Left renal cortex interstitium (tissue), 4 donors: ENCODE measurements at places on chromosomes 6 and 20. TPM values are rescaled to one million over a fixed set of nuclear protein-coding genes. Genes with fewer than 3 reads are reported as not detected.

DNA sequence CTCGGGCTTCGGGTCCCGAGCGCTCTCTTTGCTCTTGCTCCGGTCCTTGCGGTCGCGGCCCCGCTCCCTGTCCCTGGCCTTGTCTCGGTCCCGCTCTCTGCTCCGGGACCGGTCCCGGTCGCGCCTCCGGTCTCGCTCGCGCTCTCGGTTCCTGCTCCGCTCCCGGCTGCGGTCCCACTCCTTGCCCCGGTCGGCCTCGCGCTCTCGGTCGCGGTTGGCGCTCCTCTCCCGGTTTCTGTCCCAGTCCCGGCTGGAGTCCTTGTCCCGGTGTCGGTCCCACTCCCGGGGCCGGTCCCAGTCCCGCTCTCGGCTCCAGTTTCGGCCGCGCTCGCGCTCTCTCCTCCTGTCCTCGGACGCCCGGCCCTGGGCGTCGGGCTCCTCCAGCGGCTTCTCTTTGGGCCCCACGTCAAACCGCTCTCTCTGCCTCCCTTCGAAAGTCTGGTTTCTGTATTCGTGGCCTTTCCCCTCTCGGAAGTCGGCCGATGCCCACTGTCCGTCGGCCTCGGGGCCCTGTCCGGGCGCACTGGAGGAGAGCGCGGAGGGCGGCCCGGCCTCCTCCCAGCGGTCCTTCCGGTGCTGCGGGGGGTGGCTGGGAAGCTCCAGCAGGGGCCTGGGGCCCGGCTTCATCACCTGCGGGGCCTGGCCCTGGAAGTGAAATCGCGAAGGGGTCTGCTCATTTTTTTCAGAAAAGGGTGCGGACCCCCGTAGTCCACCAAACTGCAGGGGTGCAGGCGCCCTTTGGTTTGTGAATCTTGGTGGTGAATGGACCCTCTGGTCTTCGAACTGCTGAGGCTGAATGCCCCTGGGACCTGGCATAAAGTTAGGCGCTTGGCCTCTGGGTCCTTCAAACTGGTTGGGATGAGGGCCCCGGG, 17.9 kb upstream of the TCFL5 start:
- no peak for DNase-seq

DNA sequence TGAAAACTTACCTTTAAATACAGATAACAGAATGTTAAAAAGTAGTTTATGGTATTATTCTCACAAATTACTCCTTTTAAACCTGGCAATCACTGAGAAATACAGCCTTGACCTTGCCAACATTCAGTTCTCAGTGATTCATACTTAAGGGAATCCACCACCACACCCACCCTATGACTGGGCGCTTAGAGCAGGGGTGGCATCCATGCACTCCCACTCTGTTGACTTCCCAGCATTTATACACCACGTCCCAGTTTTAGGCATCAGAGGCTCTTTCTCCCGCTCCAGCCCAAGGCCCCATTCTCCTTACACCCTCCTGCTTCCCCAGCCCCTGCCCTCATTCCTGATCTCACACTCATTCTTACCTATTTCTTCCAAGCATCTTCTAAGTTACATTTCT, 16.3 kb downstream of the TRAF3IP2 start:
- no peak for DNase-seq

The MAD2L1BP gene
- polyA plus RNA-seq: 27.0 TPM

The PKIB gene
- 1.1 TPM for polyA plus RNA-seq

GRCh38 chr20:52612046-52612632, 360.0 kb upstream of the TSHZ2 start:
- no peak for DNase-seq

DNA sequence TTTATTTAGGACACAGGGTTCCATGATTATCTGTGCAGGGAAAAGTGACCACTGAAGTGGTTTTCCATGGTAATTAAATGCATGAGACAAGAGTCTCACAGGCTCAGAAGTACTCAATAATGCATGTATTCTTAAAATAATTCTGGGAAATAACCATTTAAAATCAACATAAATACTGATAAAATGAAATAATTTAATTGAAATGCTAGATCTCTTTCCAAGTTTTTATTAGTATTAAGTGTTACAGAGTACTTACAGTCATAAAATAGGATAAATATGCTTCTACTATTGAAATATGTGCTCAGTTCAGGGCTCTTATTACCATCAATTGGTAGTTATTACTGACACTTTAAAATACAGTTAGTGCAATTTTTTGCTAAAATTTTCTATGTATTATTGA, 916.0 kb upstream of the GJE1 start:
- DNase-seq: no peak

DNA sequence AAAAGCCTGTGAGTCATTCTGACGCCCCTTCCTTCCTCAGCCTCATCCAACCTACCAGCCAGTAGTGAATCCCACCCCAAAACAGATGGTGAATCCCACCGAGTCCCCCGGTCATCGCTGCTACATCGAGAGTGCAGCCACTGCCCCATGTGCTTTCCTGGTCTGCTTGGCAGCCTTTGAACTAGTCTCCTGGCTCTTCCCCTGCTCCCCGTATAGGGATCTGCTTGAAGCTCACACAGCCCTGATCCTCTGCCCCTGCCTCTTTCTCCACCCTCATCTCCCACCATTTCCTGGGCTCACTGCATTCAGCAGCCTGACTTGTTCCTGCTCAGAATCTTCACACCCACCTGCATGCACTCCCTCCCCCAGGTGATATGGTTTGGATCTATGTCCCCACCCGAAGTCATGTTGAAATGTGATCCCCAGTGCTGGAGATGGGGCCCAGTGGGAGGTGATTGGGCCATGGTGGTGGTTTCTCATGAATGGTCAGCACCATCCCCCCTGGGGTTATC, 14.6 kb downstream of the SYNJ2 start:
- no peak for DNase-seq

The TRDN gene
- polyA plus RNA-seq: 3.7 TPM

The ARMH2 gene
- polyA plus RNA-seq: not detected

The ATP6V1G2 gene
- polyA plus RNA-seq: 6.4 TPM

- no peak for DNase-seq
Observed at GRCh38 chr20:16392346-16392745, 180.9 kb downstream of the KIF16B start.

- no peak for DNase-seq
Observed at GRCh38 chr20:34043025-34043424, 49.3 kb downstream of the RALY start.

DNA sequence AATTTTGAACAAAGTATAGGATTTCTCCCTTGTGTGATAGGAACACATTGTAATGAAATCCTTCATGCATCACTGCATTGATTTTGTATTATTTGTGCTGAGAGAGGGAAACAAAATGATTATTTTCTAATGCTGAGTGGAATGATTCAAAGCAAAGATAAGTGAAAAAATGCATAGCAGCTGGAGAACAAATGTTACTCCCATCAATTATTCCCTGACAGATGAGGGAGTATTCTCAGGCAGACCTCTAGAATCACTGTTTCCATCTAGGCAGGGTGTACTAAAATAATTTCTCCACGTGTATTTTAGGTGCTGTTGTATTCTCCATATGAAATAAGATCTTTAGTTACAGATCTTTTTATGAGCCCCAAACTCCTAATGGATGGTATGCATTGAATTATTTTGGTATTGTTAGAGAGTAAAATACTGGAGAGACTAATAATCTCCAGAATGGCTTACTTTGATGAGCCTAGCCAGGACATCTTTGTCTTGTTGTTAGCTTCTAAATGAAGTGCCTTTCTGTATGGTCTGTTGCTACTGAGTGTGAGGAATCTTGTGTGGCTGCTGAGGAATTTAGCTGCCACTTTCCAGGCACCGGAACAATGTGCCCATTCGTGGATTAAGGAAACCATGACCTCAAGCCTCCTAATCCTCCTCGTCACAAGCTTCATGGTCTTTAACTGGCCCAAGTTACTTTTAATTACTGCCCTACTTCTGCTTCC, 39.6 kb downstream of the RNF217 start:
- DNase-seq: no peak

GRCh38 chr6:159884720-159885119, 6.1 kb upstream of the MAS1 start:
- no peak for DNase-seq

DNA sequence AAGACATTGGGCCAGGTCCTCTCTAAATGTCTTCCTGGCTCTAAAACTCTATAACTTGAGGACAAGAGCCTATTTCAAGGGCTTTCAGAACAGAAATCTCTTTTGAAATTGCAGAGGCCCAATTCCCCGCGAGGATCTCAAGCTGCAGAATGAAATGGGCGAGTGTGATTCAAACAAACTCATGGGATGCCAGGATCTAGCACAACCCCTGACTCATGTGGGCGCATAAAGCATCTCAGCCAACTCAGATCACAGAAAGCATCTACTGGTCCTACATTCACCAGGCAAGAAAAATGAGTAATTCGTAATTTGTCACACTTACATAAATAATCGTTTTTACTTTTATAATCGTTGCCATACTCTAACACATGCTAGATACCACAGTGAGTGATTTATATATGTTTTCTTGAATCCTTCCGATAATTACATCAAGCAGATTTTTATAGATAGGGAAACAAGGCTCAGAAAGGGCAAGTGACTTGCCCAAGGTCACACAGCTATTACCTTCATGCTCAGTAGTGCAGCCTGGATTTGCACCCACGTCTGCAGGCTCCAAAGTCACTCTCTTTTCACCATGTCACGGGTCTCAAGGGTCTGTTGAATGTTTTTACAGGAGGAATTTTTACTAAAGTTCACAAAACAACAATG, 26.2 kb downstream of the FOXF2 start:
- DNase-seq: no peak

DNA sequence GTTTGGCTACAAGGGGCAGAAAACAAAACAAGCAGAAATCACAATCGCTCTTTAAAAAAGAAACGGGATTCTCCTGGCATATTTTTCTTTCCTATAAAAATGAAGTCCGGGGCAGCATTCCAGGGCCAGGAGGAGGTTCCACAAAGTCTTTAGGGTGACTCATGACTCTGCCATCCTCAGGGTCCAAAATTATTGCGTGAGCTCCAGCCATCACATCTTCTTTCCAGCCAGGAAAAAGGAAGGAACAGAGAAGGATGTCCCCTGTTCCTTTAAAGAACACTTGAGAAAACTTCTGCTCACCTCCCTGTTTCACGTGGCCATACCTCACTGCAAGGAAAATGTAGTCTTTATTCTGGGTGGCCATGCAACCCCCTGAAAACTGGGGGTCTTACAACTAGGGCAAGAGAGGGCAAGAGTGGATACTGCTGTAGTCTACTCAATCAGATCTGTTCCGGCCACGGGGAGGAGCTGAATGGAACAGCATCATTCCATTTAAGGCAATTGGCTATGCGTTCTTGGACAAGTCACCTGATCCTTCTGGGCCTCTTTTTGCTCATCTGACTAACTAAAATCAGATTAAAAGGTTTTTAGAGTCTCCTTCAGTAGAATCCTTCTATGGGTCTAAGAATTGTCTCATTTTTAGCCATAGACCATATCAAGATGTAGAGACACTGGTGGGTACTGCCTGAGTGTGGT, 49.4 kb downstream of the CTCFL start:
- no peak for DNase-seq

GRCh38 chr6:136773473-136773796, 18.8 kb downstream of the MAP3K5 start:
- DNase-seq: no peak

The ZBP1 gene
- 0.22 TPM for polyA plus RNA-seq

- DNase-seq: no peak
Observed at GRCh38 chr6:119312875-119313338, 36.7 kb downstream of the MAN1A1 start.

The TMEM200A gene
- polyA plus RNA-seq: 23.6 TPM

- DNase-seq: no peak
Observed at GRCh38 chr6:66599541-66599940, 892.5 kb upstream of the EYS start.

GRCh38 chr6:14270142-14270893, 152.7 kb downstream of the CD83 start:
- no peak for DNase-seq

The DDO gene
- 0.32 TPM for polyA plus RNA-seq

The PSORS1C1 gene
- not detected for polyA plus RNA-seq

GRCh38 chr6:45072016-45072415, 256.1 kb upstream of the RUNX2 start:
- DNase-seq: no peak

The RNF217 gene
- polyA plus RNA-seq: 19.8 TPM

- DNase-seq: no peak
Observed at GRCh38 chr20:43963872-43964791, 49.5 kb downstream of the TOX2 start.

DNA sequence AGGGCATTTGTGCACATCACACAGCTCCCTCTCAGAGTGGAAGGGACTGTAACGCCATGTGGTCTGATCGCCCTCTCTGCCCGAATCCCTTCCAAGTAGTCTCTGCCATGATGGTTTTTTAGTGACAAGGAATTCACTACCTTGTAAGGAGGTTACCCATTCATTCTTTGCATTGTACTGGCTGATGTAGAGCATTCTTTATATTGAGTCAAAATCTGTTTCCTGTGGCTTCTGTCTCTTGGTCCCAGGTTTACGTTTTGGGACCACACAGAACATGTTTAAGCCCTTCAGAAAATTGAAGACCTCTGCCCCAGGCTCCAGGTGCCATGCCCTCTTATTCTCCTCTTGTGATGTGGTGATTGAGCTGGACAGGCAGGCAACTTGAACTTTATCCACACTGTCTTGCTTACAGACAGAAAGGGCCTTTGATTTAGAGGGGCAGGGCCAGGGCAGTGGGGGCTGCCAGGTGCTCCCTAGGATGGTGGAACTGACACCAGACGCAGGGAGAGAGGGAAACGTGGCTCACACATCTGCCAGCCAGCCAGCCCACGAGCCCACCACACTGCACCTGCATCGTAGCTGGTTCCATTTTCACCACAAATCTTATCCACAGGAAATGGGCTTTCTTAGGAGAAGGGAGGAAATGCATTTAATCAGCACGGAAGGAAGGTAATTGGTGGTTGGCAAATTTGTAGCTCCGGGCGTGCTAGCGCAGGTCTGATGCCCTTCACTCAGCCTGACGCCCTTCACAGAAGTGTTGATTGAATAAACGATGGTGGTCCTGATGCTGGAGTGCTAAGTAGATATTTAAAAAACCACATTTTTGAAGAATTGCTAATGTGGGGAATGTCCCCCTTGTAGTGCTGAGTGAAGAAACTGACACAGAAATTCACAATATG, 78.2 kb downstream of the TCP11 start:
- DNase-seq: no peak

The NSFL1C gene
- 99.0 TPM for polyA plus RNA-seq

The DLL1 gene
- 13.5 TPM for polyA plus RNA-seq

The CTSZ gene
- polyA plus RNA-seq: 82.3 TPM

The TGM2 gene
- polyA plus RNA-seq: 35.9 TPM

DNA sequence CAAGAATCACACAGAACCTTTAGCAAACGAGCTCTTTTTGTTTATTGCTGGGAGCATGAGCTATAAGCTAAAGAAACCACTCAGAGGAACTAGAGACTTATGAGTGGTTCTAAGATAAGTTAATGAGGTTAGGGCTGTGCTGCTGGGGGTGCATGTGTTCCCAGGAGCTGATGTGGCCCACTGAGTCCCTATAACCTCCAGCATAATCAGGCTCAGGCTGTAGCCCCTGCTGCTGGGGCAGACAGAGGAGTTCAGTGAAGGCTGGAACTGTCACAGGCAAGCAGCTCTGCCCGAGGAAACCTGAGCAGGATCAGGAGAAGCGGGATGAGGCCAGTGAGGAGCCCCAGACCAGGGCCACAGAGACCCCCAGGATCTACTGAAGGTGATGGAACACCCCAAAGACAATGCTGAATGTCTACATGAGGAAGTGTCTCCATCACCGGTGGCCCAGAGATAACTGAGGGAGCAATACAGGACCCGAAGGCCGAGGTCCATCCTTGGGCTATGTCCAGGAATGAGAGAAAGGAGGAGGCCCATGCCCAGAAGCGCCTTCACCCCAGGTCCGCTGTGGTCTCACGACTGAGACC, 17.3 kb downstream of the TUBB2B start:
- DNase-seq: no peak

The GABRR1 gene
- polyA plus RNA-seq: 1.3 TPM

The C6orf58 gene
- polyA plus RNA-seq: 1.4 TPM

GRCh38 chr6:43708860-43709653, 21.5 kb upstream of the MRPS18A start:
- DNase-seq: no peak
